ENCODE measurements at places on chromosomes 3 and 15. TPM values are rescaled to one million over a fixed set of nuclear protein-coding genes. Genes with fewer than 3 reads are reported as not detected.

Gene CADPS
- polyA plus RNA-seq = not detected

Gene SAXO2
- polyA plus RNA-seq = 0.45 TPM

Gene SEMA3B
- 59.0 TPM for polyA plus RNA-seq

Gene CYFIP1
- polyA plus RNA-seq = 93.4 TPM

Gene FANCD2
- polyA plus RNA-seq = 5.6 TPM

Gene GP9
- polyA plus RNA-seq = not detected

Gene SLC12A1
- not detected for polyA plus RNA-seq

Gene PPP1R14D
- polyA plus RNA-seq = not detected

Gene KCNH8
- polyA plus RNA-seq = 0.04 TPM

Gene MYO5A
- 39.6 TPM for polyA plus RNA-seq

Gene IQCF5
- polyA plus RNA-seq = not detected

Gene CPEB1
- 4.1 TPM for polyA plus RNA-seq

Gene CCDC39
- polyA plus RNA-seq = not detected

Gene SPTSSB
- polyA plus RNA-seq = not detected
